CD4-positive, alpha-beta T cell treated with Interleukin-4 for 4 hours (primary cell): ENCODE measurements at places on chromosomes 7 and 10.

- DNase-seq = no peak
Measured at GRCh38 chr10:43963793-43964425, 315.2 kb upstream of the ZNF32 start.

DNA sequence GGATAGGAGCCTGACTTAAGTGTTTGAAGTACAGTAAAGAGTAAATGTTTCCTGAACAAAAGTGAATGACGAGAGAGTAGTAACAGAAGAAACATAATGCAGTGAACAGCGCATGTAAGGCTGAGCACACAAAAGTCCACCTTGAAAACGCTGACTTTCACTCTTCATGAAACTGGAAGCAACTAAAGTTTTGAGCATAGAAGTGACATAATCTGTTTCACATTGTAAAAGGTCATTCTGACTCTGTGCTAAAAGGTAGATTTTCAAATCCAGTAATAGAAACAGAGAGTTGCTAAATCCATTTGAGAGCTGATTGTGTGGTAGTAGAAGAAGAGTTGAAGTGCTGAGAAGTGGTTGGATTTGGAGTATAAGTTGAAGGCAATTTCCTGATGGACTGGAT lies 1037.0 kb downstream of the CNTNAP2 start:
- no peak for DNase-seq

DNA sequence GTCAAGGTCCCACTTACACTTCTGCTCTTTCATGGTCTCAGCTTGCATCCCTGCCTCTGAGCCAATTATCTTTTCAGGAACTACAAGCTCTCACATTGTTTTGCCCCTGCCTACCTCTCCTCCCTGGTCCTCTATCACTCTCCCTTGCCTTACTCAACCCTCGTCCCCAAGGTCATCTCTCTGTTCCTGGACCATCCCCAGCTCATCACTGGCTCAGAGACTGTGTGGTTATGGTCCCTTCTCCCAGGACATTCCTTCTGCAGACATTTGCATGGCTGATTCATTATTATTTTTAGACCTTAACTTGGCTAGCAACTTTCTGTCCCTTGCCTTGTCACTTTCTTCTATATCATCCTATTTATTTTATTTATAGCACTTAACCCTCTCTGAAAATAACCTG lies 17.8 kb upstream of the GPAM start:
- DNase-seq = no peak

DNA sequence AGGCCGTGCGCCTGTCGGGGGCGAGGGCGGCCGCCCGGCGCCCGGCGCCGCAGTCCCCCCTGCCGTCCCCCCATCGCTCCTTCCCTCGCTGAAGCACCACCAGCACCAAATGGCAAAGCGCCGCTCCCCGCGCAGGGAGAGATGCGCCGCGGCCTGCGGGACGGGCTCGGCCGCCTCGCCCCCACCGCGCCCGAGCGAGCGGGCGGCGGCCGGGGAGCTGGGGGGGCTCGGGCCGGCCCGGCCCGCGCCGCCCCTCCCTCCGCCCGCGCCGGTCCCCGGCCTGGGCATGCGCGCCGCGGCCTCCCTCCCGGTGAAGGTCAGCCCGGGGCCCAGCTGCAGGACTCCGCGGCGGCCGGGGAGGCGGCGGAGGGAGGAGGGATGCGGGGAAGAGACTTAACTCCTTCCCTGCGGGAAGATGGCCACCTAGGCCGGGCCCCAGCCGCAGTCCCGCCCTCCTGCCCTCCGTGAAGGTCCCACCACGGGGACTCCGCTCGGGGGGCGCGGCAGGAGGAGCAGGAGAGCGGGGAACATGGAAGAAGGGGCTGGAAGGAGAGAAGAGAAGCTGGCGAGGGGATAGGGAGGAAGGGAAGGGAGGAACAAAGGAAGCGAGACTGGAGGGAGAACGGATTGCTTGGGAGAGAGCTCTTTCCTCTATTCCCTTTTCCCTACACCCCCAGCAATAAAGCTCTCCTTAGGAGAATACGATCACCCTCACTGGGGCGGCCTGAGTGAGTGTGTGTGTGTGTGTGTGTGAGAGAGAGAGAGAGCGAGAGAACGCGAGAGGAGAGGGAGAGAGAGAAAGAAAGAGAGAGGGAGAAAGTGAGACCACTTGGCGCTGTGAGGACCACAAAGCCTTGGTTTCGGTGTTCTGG lies 3.4 kb upstream of the SMARCD3 start:
- DNase-seq = no peak

GRCh38 chr10:122915700-122916099 lies 5.3 kb downstream of the FAM24A start:
- DNase-seq = no peak

GRCh38 chr10:26528715-26529393 lies 90.7 kb downstream of the APBB1IP start:
- no peak for DNase-seq

DNA sequence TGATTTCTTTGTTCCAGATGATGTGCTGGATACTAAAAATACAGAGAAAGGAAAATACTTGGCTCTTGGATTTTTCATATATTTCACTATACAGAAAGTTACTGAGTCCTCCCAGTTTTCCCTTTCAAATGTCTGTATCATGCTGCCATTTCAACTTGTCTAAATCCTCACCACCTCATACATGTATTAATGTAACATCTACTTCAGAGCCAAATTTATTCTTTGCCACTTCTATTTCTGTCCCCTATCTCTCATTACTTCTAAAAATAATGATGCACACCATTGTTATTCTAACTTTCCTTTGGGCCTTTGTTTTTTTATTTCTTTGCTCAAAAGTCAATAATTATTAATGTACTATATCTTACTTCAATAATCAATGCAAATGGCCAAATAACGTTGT lies 312.2 kb downstream of the MAGI2 start:
- no peak for DNase-seq

GRCh38 chr7:100008525-100008924 lies 6.9 kb upstream of the ZKSCAN1 start:
- no peak for DNase-seq
